ENCODE measurements at places on chromosomes 1 and 21.

GRCh38 chr1:94807742-94808491 lies 12.2 kb upstream of the SLC44A3 start:
- DNase-seq: peak; percentile 57

GRCh38 chr1:93680420-93681100 lies 1.1 kb downstream of the BCAR3 start:
- peak; percentile 76 for DNase-seq

DNA sequence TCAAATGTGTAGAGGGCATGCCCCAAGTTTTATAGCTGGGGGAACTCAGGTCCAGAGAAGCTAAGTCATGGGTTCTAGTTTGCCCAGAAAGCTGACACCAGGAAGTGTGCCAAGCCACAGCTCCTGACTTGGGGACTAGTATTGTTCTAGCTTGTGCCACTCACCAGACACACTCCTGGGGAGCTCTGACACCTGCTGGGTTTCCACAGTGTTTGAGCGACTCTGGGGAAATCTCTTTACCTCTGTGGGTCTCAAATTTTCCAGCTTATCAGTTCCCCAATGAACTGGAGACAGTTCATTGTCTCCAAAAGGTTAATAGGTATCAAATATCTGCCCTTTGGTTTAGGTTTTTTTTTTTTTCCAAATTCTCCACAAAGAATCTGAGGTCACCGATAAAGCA lies 4.2 kb downstream of the KISS1 start:
- DNase-seq: no peak

GRCh38 chr1:210239349-210240111 lies 6.9 kb downstream of the SERTAD4 start:
- peak; percentile 60 for DNase-seq

DNA sequence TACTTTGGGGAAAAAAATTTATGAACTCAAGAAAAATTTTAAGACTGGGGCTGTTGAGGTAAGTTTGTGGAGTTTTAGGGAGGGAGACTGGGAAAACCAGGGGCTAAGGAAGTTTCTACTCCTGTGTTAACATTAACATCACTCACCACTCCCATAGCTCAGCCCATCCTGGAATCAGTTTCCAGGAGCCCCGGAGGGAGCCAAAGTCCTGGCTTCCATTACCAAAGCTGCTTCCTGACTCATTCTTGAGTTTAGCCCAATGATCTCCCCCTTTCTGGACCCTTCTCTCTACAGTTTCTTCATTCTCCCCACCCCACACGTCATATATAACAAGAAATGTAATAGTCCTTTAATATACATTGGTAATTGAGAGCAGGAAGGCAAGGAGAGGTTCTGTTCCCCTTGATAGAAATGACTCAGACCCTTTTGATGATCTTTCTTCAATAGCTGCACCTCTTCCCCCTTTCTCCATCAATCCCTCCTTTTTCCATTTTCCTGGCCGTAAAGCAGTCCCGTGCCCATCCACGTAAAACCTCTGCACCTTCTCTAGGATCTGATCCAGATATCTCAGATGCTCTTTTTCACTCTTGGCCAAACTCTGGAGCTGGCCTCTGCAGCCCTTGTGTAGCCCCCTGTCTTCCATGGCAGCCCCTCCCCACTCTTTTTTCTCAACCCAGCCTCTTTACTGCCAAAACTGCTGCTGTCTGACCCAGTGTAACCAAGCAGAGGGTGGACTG lies 4.6 kb upstream of the PIAS3 start:
- no peak for DNase-seq

DNA sequence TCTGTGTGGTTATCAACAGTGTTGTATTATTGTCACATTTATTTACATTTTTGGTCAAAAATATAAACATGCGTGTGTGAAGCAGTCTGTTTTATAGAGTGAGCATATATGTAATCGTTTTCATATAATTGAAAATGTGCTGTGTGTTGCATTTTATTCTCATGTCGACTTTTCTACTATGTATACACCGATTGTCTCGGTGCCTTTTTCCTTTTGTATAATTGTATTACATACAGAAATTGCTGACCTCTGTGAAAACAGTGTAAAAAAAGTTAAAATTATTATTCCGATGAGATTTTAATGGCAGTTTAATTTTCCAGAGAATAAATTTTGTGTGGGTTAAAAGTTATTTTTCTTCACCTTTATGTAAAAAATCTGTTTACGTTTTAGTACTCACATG lies 62.4 kb upstream of the SERTAD4 start:
- DNase-seq: no peak

GRCh38 chr1:203366476-203366875 lies 15.6 kb upstream of the FMOD start:
- DNase-seq: no peak

- no peak for DNase-seq
These were observed 20.7 kb downstream of the IGSF21 start for GRCh38 chr1:18128298-18128697.

GRCh38 chr1:36464605-36465393 lies 615 bp upstream of the MRPS15 start:
- no peak for DNase-seq

DNA sequence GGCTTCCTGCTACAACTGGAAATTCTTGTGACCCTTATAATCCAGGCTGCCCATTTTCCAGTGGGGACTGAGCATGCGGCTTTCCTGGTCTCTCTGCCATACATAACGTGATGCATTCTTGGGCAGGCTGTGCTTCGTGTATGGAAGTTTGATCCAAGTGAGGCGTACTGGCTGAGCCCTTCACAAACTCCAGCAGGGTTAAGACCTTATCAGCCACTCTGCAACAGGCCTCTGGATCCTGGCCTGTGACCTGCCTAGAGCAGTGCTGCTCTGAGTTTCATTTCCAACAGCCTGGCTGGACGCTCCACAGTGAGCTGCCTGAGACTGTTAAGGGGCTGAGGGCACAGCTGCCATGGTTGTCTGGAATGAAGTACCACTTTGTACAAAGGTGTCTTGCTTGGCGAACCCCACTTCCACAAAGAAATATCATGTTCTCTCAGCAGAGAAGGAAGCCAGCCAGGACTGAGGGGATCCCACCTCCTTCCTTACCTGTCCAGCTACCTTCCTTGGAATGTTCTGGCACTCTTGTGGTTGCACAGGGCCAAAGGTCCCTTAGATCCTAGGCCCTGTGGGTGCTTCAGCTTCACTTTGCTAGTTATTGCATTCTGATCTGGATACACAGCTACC lies 28.5 kb upstream of the XPR1 start:
- no peak for DNase-seq

GRCh38 chr21:37128076-37128475 lies 55.0 kb downstream of the TTC3 start:
- no peak for DNase-seq

GRCh38 chr1:56223968-56224367 lies 355.4 kb downstream of the PLPP3 start:
- DNase-seq: no peak

DNA sequence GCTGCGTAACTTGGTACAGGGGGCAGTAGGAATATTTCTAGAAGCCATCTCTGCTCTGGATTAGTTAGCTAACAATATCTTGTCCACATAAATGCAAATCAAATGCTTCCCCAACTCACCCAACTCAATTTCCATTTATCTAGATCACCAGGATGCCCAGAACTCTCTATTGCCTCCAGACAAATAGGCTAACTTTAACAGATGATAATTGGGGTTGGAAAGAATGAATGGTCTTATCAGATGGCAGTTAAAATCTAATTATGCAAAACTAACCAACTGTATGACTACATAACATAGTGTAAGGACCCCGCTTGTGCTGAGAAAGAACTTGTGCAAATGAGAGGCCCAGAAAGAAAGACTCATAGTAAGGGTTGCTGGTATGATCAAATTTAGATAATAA lies 1024.8 kb downstream of the PLA2G4A start:
- DNase-seq: no peak

GRCh38 chr21:46489800-46490199 lies 31.1 kb downstream of the DIP2A start:
- no peak for DNase-seq

GRCh38 chr1:46281021-46281420 lies 22.4 kb downstream of the LRRC41 start:
- DNase-seq: no peak
